Daoy (cell line): ENCODE measurements at places on chromosomes 2 and 18. TPM values are rescaled to one million over a fixed set of nuclear protein-coding genes. Genes with fewer than 3 reads are reported as not detected.

Gene CNOT9
- 94.2 and 118 TPM in 2 replicates for total RNA-seq

Gene QPCT
- 27.8 and 42.6 TPM in 2 replicates for total RNA-seq

Gene PPM1B
- total RNA-seq: 20.7 and 23.0 TPM in 2 replicates

Gene EML6
- 1.0 and 2.1 TPM in 2 replicates for total RNA-seq

Gene DSG4
- not detected in 2 replicates for total RNA-seq

Gene TGFA
- 5.8 and 6.6 TPM in 2 replicates for total RNA-seq

Gene ADD2
- total RNA-seq: 15.6 and 23.3 TPM in 2 replicates

Gene KHK
- 1.1 and 2.9 TPM in 2 replicates for total RNA-seq

Gene SEC11C
- 49.7 and 62.1 TPM in 2 replicates for total RNA-seq

Gene OTOF
- total RNA-seq: not detected in 2 replicates

Gene ATP9B
- 7.3 and 8.2 TPM in 2 replicates for total RNA-seq

Gene ARL6IP6
- 37.3 and 44.8 TPM in 2 replicates for total RNA-seq

Gene ZNF516
- total RNA-seq: 4.9 and 6.3 TPM in 2 replicates

Gene SDC1
- 75.2 and 84.6 TPM in 2 replicates for total RNA-seq

Gene CNOT11
- 36.4 and 46.3 TPM in 2 replicates for total RNA-seq

Gene NT5C1B
- total RNA-seq: 0.21 TPM in 1 of 2 replicates, not detected in the other

Gene ZNF24
- total RNA-seq: 27.0 and 29.3 TPM in 2 replicates

Gene CHRNG
- not detected in 2 replicates for total RNA-seq

Gene INHA
- total RNA-seq: 0.36 and 0.80 TPM in 2 replicates

Gene FER1L5
- total RNA-seq: 0.06 TPM in 1 of 2 replicates, not detected in the other
